ENCODE measurements at places on chromosomes 11 and 22.

DNA sequence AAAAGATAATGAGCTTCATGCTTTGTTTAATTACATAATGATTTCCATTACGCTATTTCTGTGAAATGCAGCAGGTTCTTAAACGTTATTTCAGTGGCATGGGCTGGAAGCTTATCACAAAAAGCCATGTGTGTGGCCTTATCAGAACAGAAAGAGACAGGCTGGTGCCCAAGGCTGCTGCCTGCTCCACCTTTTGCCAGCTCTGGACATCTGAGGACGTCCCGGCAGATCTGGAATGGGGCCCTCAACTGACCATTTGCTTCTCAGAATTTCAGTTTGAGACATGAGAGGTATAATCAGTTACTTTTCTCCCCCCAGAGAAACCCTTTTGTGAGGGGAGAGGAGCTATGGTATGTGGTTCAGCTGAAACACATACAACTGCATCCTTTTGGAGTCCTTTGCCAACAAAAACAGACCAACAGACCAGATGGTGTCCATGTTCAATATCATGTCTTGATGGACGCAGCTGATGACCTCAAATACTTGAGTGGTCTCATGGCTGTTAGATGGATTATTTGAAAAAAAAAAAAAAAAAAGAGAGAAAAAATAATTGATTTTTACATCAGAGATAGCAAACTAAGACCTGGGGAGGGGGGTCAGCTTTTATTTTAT is 8.6 kb downstream of the CDPF1 start:
- DNase-seq: no peak

DNA sequence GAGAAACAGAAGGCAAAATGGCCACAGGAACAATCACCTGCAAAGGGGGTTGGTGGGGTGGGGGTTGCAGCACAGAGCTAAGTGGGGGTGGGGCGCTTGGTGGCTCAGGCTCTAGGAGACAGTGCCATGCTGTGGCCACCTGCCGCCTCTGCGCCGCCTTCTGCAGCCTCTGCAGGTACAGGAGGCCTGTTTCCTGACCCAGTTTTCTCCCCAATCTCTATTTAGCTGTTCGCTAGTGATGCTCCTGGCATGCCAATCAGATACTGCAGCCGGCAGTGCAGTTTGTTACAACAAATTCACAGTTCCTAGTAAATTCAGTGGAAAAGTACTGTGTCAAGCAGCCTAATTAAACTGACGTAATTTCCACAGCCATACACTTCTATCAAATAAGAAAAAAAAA is 106.4 kb downstream of the SERGEF start:
- DNase-seq: no peak

DNA sequence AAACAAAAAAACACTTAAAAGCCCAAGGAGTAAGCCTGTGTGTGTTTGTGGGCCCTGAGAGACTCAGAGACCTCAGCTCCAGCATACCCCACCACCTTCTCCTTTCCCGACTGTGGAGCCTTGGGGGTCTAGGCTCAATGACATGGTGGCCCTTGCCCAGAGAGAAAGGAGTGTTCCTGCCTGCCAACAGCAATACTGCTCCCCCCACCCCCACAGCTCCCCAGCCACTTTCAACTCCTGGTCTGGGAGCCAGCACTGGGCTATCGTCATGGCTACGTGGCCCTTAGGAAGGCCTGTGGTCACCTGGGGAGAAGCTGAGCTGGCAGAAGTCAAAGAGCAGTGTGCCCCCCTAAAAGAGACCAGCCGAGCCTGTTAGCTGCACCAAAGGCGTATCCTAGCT is 2.6 kb downstream of the PPP1R14B start:
- DNase-seq: no peak

DNA sequence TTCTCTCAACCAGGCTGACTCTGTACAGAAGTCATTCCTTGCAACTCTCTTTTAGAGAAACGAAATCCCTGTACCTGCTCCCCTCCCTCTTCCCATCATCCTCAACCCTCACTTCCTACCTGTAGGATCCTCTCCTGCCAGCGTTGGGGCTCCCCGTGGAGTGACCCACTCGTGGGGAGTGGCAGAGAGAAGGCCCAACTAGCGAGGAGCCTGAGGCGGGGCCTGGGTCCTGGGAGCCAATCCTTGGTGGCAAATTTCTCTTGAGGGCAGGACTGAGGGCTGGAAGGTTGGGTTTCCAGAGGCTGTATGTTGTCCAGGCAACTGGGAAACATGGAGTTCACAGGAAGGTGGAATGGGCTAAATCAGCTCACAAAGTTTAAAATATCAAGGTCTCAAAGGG is 10.4 kb downstream of the NHERF4 start:
- peak; percentile 80 for DNase-seq

DNA sequence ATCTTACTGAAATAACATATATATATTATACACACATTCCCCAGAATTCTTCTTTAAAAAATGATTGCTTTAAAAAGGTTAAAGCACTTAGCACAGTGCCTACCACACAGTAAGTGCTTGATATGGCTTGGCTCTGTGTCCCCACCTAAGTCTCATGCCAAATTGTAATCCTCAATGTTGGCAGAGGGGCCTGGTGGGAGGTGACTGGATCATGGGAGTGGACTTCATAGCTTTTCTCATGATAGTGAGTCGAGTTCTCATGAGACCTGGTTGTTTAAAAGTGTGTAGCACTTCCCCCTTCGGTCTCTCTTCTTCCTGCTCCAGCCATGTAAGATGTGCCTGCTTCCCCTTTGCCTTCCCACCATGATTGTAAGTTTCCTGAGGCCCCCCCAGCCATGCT is 6.2 kb downstream of the CRYAB start:
- DNase-seq: no peak

DNA sequence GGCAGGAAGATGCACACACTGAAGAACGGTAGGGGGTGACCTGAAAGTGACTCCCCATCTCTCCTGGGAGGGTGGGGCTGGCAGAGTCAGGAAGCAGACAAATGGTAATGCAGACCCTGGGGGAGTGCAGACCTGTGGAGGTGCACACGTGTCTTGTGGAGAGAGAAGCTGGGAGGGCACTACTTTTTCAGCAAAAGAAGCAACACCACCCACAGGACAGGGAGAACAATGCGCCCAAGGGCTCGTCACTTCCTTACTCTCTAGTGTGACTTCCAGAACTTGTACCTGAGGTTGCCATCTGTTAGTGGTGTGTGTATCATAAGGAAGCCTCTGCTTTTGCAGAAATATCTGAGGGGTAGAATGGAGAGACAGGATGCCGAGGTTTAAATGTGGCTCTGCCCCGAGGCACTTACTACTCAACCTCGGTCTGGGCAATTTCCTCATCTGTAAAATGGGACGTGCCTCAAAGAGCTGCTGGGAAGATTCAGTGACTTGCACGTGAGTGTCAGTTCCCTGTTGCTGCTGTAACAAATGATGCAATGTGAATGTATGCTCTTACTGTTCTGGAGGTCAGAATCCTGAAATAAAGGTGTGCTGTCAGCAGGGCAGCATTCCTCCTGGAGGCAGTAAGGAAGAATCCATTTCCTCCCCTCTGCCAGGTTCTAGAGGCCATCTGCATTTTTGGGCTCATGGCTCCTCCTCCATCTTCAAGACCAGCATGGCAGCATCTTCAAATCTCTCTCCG is 323.4 kb downstream of the SHANK2 start:
- DNase-seq: no peak

DNA sequence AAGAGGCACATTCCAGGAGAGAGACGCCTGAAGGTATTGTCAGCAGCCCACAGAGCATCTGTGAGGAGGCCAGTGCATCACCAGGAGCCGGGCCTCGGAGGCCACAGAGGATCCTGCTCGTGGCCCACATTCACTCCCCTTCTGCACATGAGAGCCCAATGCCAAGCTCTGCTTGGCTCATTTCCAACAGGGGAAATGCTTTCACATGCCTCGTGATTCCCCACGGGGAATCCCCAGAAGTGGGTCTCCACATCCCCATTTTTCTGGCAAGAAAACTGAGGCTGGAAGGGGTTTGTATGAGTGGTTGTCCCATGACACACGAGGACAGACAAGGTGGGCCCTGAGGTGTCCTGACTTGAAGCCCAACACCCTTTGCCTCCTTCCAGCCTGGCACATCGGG is 34.4 kb downstream of the TP53I11 start:
- DNase-seq: no peak

Measured in mucosa of gallbladder (tissue), 1 donor.